Smooth muscle cell of the brain vasculature (primary cell): ENCODE measurements at places on chromosomes 6 and 20.

- DNase-seq = peak; percentile 37
Observed at GRCh38 chr6:142566628-142567396, 265.0 kb downstream of the ADGRG6 start.

DNA sequence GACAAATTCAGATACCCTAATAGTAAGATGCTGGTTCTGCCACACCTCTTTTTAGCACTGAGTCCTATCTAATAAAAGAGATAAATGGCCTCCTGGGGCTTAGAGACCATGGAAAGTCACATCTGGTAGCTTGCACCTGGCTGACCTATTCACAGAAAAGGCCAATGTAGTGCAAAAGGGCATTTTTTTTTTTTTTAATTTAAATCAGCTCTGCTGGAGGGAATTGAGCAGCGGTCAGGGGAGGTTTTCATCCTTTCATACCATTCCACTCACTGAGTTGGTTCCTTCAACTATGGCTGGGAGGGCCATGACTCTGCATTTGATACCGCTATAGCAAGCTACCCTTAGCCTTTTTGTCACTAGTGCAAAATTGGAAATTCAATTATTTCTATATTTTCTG lies 20.1 kb upstream of the HS3ST5 start:
- DNase-seq = no peak

GRCh38 chr6:170225852-170226417 lies 64.9 kb downstream of the DLL1 start:
- DNase-seq = no peak

DNA sequence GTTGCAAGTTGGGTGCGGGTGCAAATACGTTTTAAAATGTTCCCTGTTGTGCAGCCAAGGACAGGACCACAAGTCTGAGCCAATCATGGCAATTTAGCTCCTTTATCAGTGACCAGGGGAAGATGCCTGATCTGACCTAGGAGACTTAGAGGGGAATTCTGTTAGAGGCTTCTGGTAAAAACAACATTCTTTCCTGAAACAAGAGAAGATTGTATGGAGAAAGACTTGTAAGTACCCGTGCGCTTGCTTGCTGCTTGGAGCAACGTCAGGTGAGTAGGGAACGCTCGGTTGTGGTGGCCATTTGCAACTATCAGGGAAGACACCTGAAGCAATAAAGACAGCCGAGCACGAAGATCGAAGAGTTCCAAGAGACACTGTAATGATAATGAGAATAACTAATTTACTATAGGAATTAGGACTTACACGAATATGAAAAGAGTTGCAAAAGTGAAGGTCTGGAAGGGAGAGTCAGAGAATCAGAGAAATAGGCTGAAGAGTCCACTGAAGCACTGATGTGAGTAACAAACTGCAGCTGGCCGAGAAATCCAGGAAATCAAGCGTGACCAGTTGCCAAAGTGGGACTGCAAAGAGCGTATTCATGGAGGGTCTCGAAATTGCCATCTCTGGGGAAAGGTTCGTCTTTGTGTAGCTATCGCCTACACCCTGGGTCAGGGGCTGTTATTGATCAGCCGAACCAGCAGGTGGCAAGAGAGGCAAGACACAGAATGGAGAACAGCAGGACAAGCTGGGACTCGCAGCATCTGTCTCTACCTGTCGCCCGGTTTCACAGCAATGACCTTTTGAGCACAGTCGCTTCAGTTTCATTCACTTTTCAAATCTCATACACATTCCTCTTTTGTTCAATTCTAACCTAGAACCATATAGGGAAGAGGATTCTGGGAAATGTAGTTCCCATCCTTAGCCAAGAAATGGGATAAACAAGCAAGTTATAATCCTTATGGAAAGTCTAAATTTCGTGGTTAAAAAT lies 26.1 kb downstream of the LOC128125822 start:
- DNase-seq = no peak

DNA sequence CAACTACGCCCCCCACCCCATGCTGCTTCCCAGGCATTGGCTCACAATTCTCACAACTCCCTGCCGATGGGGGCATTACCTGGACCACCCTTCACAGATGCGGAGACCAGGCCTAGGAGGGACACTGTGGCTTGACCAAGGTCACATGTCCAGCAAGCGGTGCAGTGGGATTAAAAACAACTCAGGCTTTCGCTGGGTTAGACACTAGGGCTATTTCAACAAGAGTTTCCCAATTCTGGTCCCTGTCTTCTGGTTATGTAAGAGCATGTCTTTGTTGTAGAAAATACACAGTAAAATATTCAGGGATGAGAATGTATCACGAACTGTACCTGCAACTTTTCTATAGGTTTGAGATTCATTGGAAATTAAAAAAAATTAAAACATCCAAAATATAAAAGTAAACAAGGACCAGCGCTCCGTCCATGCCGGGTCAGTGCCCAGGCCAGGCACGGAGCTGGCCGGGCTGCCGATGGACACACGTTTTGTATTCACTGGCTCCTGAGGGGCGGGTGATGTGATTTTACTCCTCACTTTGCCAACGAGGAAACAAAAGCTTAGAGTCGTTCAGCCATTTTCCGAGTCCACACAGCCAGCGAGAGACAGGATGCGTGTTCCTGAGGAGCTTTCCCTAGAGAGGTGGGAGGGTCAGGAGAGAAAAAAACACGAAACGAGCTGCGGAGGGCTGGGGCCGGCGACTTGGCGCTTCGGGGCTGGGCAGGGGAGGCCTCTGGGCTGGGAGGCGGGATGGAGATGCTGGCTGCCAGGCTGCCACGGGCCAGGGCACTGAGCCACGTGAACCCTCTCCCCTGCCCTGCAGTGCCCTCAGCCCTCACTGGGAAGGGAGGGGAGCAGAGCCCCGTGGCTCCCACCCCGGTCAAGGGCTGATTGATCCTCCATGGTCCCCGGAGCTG lies 17.1 kb upstream of the VSTM2L start:
- no peak for DNase-seq

- DNase-seq = no peak
Observed at GRCh38 chr6:9458424-9458823, 956.5 kb downstream of the TFAP2A start.

DNA sequence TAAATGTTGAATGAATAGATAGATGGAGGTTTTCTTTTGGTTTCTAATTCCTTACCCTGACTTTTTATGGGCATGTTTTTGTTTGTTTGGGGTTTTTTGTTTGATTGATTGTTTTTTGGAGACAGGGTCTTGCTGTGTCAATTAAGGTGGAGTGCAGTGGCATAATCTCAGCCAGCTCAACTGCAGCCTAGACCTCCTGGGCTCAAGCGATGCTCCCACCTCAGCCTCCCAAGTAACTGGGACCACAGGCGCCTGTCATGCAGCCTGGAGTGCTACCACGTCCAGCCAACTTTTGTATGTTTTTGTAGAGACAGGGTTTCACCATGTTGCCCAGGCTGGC lies 1.5 kb upstream of the NUDT3 start:
- no peak for DNase-seq

GRCh38 chr6:11221623-11222384 lies 10.7 kb downstream of the NEDD9 start:
- DNase-seq = no peak

DNA sequence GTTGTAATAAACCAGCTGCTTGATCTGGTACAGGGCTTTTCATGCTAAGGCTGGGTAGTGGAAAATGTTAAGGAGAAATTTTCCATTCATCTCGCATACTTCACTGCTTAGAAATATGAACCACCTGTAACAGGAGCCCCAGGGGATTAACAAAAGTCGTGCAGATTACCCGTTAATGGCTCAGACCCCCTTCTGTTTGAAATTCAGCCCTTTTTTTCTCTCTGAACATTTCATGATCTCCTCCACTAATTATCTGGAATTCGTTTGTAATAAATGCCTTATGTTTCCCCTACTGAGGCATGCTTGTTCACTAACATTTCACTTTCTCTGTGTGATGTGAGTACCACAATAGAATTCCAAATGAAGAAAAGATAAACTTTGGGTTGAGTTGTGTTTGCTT lies 336.4 kb upstream of the HSF2 start:
- no peak for DNase-seq

DNA sequence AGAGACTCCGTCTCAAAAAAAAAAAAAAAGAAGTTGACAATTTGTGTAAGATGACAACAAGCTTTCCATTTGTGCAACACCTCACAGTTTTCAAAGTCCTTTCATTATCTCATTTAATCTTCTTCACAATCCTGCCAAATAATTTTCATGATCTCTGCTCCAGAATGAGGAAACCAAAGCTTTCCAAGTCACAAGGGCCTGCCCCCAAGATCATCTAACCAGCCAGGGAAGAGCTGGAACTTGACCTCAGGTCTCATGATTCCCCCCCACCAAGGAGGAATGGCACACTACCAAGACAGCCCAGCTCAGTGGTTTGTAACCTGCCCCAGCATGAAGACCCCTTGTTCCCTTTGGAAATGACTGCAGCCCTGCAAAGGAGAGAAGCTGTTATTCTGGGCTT lies 74.0 kb upstream of the PIM1 start:
- no peak for DNase-seq

DNA sequence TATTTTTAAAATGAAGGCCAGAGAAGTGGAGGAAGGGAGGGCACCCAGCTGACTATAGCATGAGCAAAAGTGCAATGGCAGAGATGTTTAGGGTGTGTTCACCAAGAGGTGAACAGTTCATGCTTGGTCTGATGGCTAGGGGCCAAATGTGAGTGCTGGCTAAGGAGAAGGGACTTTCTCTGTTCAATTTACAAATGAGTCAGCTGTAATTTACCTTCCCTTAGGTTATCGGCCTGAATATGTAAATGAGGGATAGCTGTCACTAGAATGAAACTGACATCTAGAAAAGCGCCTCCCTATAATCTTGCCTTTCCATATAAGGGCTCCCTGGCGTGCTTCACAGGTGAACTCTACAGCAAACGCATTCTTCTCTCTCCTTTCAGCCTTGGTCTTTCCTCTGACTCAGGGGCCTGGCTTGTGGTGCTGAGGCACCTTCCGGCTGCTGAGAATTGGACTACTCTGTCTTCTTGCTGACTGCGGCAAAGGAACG lies 114.7 kb upstream of the BACH2 start:
- no peak for DNase-seq

- DNase-seq = no peak
Observed at GRCh38 chr6:1574890-1575209, 34.9 kb upstream of the FOXC1 start.

- no peak for DNase-seq
Observed at GRCh38 chr6:155313602-155314091, 637 bp downstream of the TFB1M start.

GRCh38 chr6:157155804-157156203 lies 167.5 kb downstream of the TMEM242 start:
- no peak for DNase-seq

- DNase-seq = no peak
Observed at GRCh38 chr6:44082872-44083321, 44.4 kb downstream of the MRPL14 start.
